ENCODE measurements at places on chromosomes 5 and 9.

DNA sequence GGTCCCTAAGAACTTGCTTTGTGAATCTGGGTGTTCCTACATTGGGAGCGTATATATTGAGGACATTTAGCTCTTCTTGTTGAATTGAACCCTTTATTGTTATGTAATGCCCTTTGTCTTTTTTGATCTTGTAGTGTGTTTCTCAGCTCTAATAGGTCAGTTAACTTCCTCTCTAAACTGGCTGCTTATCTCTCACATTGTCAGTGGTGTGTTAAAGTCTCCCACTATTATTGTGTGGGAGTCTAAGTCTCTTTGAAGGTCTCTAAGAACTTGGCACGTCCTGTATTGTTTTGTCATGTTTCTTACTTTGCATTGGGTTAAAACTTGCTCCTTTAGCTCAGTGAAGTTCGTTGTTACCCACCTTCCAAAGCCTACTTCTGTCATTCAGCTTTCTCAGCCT, 36.2 kb downstream of the RIC1 start:
- DNase-seq, result no peak

DNA sequence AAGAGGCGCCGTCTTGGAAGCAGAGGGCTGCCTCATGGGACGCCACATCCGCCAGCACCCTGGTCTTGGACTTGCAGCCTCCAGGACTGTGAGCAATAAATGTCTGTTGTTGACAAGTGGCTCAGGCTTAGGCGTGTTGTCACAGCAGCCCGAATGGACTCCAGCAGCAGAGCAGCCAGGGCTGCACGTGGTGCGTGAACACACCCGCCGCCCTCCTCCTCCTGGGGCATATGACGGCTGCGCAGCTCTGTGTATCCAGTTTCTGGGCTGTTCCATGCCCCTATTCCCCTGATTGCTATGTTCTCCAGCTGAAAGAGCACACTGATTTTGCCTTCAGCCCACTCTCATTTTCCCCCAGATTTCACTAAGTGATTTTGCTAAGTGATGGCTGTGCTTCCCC, 36.0 kb upstream of the CLPTM1L start:
- DNase-seq, result no peak

GRCh38 chr9:18114559-18115475, 359.1 kb upstream of the ADAMTSL1 start:
- DNase-seq, result no peak

DNA sequence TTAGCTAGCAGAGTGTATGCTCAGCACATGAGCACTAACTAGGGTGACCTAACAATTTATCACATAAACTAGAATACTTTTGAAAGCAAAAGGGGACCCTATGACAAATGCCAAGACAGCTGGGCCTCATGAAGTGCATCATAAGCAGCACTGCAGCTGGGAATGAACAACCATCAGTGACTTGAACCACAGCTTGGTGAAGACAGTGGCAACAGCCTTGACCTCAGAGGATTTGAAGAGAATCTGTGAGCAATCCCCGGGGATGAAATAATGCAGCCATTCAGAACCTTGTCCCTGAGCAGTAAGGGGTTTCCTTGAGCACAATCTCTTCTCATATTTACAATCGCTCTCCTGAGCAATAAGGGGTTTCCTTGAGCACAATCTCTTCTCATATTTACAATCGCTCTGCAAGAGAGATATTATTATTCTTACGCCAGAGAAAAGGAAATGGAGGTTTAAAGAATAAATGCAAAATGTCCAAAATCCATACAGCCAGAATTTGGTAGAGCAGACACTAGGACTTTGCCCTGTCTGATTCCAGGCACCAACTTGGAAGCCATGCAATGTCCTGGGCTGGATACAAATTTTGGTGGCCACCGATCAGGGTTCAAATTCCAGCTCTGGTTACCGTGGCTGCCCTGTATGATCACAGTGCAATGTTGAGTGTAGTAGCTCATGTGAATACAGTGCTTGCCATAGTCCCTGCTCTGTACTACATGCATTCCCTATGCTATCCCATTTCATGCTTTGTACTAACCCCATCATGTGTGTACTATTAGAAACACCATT, 846 bp upstream of the NSG2 start:
- no peak for DNase-seq

DNA sequence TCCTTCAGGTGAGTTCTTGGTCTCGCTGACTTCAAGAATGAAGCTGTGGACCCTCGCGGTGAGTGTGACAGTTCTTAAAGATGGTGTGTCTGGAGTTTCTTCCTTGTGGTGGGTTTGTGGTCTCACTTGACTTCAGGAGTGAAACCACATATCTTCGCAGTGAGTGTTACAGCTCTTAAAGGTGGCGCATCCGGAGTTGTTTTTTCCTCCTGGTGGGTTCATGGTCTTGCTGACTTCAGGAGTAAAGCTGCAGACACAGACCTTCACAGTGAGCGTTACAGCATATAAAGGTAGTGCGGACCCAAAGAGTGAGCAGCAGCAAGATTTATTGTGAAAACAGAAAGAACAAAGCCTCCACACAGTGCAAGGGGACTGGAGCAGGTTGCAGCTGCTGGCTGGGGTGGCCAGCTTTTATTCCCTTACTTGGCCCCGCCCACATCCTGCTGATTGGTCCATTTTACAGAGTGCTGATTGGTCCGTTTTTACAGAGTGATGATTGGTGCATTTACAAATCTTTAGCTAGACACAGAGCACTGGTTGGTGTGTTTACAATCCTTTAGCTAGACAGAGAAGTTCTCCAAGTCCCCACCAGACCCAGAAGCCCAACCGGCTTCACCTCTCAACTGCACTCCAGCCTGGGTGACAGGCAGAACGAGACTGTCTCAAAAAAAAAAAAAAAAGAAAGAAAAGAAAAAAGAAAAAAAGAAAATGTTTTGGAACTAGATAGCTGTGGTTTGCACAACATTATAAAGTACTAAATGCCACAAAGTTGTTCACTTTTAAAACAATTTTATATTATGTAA, 9.1 kb upstream of the ERMP1 start:
- peak; percentile 41 for DNase-seq

DNA sequence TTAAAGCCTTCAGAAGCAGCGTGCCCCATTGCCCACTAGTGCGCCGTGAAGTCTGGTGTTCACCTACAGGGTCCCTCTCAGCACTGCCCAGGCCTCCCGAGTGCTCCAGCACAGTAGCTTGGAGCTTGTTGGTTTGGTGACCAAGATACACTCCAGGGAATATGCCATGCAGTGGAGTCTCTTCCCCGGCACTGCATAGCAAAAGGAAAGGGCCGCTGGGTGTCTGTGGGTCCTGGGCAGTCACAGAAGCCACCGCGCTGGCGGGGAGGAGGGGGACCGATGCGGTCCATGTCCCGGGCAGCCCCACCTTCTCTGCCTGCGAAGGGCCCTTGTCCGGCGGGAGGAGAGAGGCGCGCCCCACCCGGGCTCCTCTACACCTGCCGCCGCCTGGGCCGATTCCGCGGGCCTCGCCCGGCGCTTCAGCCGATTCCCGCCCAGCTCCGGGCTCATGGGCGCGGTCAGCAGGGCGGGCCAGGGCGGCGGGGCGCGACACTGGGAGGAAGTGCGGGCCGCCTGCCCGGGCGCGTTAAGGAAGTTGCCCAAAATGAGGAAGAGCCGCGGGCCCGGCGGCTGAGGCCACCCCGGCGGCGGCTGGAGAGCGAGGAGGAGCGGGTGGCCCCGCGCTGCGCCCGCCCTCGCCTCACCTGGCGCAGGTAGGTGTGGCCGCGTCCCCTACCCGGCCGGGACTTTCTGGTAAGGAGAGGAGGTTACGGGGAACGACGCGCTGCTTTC, at the start of gene SYK:
Gene SYK, plus strand, starts transcription at position 579 of the 732 bp plus-strand sequence. CDS start 42,080 bp downstream, outside the sequence.
- no peak for DNase-seq

- no peak for DNase-seq
Measured at GRCh38 chr9:37992924-37993349, 76.1 kb downstream of the SHB start.

GRCh38 chr5:41794471-41794870, 75.8 kb downstream of the OXCT1 start:
- no peak for DNase-seq

- DNase-seq, result no peak
Measured at GRCh38 chr9:127129718-127130085, 7.3 kb upstream of the ANGPTL2 start.

GRCh38 chr5:134555890-134556311, 30.4 kb downstream of the JADE2 start:
- DNase-seq, result peak; percentile 79

GRCh38 chr5:124617787-124618186, 128.7 kb downstream of the ZNF608 start:
- no peak for DNase-seq

- DNase-seq, result no peak
Measured at GRCh38 chr5:31300501-31300900, 107.0 kb downstream of the CDH6 start.

GRCh38 chr5:176837707-176838115, 27.4 kb downstream of the UNC5A start:
- DNase-seq, result peak; percentile 39

GRCh38 chr9:6632516-6633183, 12.9 kb downstream of the GLDC start:
- no peak for DNase-seq

DNA sequence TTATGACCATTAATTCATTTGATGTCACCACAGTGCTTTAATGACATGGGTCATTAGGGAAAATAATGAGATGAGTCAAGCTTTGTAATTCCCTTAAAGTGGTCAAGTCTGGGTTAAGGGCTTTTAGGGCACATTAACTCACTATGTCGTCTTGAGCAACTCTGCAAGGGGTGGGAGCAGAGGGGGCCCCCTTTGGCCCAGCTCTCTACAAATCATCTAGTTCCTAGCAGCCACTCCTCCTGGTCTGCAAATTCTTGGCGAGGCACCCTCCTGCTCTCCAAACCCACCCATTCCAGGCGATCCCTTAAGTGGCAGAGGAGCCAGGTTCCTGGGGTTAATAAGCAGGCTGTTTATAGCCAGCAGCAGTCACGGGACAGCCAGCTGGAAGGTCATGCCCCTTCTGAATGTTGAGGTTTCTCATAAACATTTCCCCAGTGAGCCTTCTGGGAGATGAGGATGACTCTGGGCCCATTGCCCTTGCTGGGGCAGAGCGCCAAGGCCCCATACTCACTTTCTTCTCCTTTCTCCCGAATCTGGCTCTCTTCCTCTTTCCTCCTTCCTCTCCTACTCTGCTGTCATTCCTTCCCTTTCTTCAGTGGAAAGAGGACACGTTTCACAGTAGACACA, 14.3 kb upstream of the GPX3 start:
- no peak for DNase-seq

- DNase-seq, result no peak
Measured at GRCh38 chr5:172410160-172410559, 44.2 kb downstream of the SH3PXD2B start.

DNA sequence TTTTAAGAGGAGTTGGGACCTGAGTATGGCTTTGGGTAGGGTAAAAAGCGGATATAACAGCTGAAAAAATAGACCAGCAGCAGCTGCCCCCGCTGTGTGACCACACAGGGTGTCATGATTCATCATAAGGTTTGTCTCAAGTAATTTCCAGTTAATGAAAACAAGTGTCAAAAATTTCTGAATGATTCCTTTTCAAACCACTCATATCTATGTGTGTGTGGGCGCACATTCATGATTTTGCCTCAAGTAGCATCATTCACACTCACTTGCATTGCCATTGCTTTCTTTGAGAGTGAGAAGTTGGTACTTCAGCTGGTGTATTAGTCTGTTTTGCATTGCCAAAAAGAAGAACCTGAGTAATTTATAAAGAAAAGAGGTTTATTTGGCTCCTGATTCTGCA, 12.1 kb upstream of the TNFAIP8 start:
- peak; percentile 58 for DNase-seq

DNA sequence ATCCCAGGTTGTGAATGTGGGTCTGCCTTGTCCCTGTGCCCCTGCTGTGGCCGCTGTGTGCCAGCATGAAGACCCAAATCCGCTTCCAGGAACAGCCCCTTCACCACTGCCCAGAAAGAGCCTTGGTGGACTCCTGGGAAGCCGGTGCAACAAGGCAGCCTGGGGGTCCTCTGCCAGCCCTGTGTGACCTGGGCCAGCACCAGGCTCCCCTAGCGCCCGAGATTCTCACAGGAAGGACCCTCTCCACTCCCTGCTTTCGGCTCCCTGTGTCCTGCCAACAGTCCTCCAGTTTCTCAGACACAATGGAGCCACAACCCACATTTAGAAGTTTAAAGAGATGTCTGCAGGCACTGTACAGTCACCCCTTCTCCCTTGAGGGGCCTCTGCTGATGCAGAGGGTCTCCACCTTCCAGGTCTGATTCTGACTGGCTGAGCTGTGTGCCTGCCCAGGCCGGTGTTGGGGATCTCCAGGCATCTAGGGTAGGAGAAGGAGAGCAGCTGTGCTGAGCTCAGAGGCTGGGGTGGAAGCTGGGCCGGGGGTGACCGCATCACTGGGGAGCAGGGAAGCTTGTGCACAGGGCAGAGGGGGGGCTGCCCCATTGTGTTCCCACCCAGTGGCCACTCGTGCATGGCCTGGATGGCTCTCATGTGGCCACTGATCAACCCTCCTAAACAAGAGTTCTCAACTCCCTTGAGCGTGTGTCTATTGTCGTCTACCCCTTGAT, 174.0 kb downstream of the IRX2 start:
- DNase-seq, result no peak

DNA sequence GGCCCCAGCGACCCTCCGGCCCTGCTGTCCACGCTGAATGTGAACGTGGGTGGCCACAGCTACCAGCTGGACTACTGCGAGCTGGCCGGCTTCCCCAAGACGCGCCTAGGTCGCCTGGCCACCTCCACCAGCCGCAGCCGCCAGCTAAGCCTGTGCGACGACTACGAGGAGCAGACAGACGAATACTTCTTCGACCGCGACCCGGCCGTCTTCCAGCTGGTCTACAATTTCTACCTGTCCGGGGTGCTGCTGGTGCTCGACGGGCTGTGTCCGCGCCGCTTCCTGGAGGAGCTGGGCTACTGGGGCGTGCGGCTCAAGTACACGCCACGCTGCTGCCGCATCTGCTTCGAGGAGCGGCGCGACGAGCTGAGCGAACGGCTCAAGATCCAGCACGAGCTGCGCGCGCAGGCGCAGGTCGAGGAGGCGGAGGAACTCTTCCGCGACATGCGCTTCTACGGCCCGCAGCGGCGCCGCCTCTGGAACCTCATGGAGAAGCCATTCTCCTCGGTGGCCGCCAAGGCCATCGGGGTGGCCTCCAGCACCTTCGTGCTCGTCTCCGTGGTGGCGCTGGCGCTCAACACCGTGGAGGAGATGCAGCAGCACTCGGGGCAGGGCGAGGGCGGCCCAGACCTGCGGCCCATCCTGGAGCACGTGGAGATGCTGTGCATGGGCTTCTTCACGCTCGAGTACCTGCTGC, 839 bp downstream of the KCNV2 start:
- DNase-seq, result no peak

GRCh38 chr5:133267601-133268000, 215.8 kb downstream of the HSPA4 start:
- no peak for DNase-seq

GRCh38 chr5:114120166-114120565, 241.7 kb upstream of the KCNN2 start:
- DNase-seq, result no peak

- DNase-seq, result no peak
Measured at GRCh38 chr5:42812620-42813019, 928 bp upstream of the SELENOP start.

GRCh38 chr9:86549401-86549811, 195.2 kb upstream of the TUT7 start:
- DNase-seq, result no peak
